ENCODE measurements at places on chromosomes 7 and 10.

DNA sequence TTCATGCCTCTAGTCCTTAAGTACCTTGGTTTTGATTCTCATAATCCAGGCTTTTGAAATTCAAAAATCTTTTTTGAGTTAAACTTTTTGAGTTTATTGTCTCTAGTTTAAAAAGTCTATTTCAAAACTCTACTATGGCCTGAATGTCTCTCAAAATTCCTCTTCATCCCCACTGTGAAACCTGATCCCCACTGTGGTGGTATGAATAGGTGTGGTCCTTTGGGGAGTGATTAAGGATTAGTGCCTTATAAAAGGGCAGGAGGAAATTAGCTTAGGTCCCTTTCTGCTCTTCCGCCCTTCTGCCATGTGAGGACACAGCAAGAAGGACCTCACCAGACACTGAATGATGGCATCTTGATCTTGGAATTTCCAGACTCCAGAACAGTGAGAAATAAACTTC, 44.1 kb upstream of the JAZF1 start:
- no peak for DNase-seq

DNA sequence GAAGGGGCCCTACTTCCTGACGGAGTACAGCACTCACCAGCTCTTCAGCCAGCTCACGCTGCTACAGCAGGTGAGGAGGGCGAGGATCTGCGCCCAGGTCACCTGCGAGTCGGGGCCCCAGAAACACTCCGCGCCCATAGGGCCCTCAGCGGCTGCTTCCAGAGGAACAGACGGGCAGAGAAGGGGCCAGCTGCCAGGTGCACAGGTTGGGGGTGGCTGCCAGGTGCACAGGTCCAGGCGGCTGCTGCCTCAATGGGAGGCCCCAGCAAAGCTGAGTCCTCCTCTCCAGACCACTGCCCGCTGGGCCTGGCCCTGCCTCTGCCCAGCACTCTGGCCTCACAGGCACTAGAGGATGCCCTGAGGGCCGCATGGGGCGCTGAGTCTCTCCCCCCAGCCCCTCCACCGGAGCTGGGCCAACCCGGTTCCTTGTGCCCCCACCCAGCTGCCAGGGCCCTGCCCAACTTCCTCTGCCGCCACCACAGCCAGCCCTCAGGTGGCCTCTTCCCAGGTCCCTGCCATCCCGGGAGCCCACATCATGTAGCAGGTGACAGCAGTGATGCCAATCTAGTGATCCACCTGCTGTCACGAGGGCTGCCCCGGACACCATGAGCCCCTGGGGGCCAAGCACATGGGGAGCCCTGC, 17.0 kb upstream of the UTF1 start:
- DNase-seq: no peak

DNA sequence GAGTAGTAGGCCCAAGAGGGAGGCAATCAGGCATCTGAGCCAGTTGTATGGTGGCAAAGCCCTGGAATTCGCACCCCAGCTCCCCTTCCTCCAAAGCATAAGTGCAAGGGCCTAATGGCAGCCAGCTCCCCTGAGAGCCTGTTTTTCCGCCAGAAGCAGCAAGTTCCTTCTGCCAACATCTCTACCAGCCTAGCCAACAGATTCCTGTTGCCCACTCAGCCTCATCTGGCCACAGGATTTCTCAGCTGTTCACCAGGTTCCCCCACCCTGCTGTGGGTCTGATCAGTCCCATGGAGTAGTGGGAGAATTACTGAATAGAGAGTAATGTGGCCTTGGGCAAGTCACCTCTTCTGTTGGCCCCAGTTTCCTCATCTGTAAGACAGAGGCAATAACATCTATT, 186.2 kb upstream of the PDE1C start:
- no peak for DNase-seq

GRCh38 chr10:55158633-55159032, 357.6 kb upstream of the PCDH15 start:
- no peak for DNase-seq

DNA sequence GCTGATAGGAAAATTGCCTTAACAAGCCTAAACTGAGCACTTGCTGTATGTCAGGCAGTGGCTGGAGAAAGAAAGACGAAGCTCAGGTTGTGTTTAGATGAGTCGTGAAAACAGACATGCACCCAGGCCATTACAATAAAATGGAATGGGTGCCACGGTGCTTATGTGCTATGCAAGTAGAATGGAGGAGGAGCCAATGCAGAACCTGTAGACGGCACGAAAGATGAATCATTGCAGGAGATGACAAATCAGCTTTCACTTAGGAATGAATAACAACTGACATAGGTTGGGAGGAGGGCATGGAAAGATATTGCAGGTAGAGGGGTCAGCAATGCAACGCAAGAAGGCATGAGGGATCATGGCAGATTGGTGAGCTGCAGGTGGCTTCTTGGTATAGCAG, 61.2 kb upstream of the ARHGAP21 start:
- DNase-seq: peak; percentile 48

GRCh38 chr10:18554479-18554878, 96.9 kb downstream of the NSUN6 start:
- no peak for DNase-seq

DNA sequence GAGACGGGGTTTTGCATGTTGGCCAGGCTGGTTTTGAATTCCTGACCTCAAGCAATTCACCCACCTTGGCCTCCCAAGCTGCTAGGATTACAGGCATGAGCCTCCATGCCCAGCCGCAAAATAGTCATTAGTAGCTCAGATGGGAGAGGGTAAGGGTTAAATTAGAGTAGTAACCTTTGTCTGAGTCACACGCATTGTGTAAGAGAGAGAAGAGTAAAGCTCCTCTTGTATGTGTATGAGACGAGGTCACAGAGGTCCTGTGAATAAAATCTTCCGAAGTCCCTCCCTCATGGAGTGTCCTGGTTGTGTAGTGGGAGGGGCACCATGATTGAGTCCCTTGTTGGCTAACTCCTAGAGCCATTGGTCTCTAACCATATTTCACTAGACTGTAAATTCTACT, 85.2 kb upstream of the CDC14C start:
- no peak for DNase-seq

GRCh38 chr7:127504715-127505114, 80.7 kb downstream of the GCC1 start:
- peak; percentile 36 for DNase-seq
